ENCODE measurements at places on chromosomes 11 and 22.

- DNase-seq: peak; percentile 18
Measured at GRCh38 chr22:35834061-35834460, 116.4 kb downstream of the APOL5 start.

DNA sequence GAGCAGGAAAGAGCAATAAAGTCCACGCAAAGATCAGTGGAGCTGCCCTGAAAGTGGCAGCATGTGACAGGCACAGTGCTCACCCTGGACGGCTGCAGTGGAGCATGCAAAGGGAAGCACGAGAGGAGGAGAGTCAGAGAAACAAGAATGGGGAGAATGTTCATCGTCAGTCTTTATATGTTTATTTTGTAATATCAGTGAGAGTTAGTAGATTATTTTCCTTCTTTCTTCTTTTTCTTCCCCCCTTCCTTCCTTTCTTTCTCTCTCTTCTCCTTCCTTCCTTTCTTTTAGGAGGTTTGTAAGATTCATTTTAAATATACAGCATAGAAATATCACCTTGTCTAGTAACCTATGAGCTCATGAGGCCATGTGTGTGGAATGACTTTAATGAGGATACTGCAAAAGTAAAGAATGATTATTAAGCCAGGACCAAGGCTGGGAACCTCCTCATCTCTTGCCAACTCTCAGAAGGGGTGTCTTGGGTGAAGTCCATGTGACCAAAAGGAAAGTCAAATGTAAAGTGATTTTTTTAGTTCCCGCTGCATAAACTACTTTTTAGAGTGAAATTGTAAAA is 321.1 kb downstream of the AASDHPPT start:
- DNase-seq: no peak

- DNase-seq: no peak
Measured at GRCh38 chr11:69287968-69288882, 5.7 kb upstream of the MYEOV start.

DNA sequence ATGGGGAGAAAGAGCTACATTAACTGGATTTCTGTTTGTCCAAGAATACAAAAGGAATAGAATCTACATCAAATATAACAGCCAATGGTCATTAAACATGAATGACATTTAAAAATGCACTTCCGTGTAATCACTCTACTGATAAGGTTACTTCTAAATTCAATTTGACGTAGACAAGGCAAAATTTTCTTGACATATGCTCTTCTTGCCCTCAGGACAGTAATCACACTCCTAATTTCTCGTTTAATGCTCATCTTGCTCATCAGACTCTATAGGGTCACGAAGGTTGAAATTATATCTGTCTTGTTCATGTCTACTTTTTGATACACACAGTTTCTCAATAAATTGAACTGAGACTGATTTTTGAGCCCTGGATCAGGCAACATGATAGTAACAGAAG is 58.4 kb downstream of the NARS2 start:
- no peak for DNase-seq

DNA sequence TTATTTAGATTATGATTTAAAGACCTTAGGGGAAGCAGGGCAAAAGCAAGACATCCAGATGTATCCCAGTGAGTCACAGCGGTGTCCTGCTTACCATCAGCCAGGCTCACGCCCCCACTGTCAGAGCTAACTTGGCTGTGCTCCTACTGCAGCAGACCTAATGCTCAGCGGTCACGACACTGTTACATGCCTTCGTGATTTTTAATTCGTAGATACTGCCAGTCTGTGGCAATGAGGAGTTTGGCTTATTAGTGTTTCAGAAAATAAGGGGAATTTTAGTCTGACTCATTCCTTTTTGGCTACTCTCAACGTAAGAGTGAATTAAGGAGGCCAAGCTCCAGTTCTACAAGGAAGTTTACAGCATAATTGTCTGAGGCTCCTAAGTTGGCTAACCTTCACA is 22.7 kb downstream of the EFCAB6 start:
- no peak for DNase-seq

GRCh38 chr11:9905960-9906791 is 242.3 kb downstream of the SWAP70 start:
- DNase-seq: no peak

DNA sequence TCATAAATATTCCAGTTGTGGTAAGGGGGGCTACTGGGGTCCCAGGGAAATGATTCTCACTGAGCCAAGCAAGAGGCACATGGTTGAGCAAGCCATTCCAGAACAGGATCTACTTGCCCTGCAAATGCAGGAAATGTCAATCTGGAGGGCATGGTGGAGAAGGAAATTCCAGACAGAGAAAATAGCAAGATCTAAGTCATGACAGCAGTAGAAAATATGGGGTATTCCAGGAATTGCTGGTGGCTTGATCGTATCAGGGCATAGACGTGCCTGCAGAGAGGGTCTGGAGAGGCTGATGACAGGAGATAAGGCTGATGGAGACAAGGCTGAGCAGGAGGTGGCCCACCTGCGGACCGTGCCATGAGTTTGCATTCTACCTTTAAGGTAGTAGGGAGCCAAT is 566.3 kb upstream of the CADM1 start:
- DNase-seq: no peak

DNA sequence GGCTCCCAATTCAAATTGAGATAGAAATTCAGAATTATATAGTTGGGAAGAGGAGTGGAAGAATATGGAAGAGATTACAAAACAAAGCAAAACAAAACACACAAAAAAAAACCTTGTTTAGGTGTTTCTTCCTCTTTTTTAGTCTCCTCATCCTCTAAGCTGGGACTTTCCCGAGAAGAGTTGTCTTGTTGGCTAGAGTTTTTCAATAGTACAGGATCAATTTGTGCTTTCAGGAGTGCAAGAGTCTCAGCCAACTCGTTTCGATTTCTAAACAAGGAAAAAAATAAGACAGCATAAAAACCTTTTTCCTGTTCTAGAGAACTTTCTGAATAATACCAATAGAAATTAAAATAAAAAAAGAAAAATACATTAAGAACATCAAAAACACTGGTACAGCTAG is 87.8 kb upstream of the CLNS1A start:
- no peak for DNase-seq

GRCh38 chr11:5809122-5809519 is 397 bp downstream of the OR52N2 start:
- DNase-seq: peak; percentile 28

GRCh38 chr11:20097319-20098221 is 62.7 kb downstream of the DBX1 start:
- DNase-seq: no peak

DNA sequence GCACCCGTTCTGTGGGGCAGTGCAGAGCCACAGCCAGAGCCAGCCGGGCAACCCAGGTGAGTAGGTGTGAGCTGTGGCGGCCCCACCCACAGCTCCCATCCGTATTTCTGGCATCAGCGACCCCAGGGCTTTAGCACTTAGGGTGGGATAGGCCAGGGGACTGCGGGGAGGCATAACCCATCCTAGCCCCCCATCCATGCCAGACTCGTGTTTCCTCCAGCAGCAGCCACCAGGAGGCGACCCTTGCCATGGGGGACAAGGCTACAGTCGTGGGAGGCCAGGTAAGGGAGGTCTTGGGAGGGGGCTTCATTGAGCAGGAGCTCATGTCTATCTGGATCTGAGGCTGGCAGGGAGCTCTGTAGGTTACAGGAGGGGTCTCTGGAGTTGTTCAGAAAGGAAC is 873 bp downstream of the OTOG start:
- DNase-seq: no peak

GRCh38 chr22:29385748-29386147 is 2.6 kb downstream of the AP1B1 start:
- peak; percentile 51 for DNase-seq

- DNase-seq: peak; percentile 28
Measured at GRCh38 chr11:65427691-65428577, 5.3 kb downstream of the NEAT1 start.

DNA sequence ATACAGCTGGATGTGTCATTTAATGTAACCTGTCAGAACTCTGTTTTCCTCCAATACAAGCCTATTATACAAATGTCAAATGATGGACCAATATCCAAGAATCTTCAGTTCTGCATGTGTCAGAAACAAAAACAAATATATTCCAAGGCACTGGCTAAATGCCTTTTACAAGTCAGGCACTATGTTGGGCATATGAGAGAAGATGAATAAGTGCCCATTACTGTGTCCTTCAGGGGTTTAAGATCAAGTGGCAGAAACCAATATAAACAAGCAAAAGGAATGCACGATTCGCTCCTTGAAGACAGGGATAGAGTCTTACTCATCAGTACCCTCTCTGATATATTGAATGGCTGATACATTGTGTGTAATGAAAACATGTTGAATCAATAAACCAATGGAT is 254.4 kb downstream of the TTC28 start:
- DNase-seq: no peak

DNA sequence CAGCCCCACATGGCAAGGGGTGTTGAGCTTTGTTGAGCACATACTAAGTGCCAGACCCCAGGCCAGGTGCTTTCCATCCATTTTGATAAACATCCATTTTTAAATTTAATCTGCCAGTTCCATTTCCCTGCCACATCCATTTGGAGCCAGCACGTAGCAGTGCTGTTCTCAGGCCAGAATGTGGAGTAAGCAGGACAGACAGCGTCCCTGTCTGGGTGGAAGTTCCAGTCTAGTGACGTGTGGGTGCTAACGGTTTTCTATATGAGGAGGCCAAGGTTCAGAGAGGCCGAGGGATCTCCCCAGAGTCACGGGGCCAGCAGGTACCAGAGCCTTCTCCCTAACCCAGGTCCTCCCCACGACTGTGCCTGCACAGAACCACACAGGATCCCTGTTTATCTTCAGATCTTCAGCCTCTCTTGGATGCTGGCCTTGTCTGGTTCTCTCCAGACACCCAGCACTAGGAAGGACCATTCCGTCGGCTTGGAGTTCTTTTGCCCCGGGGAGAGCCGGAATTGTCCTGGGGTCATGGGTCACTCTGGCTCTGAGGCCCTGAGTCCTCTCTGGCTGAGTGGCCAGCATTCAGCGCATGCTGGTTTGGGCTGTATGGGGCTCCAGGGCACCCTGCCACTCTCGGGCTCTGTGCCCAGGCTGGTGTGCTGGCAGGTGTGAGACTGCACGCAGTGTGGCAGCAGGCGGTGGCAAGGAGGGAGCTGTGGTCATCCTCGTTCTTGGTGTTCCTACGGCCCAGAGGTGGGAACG is 63.6 kb upstream of the PPARA start:
- no peak for DNase-seq

- no peak for DNase-seq
Measured at GRCh38 chr11:79263001-79263400, 177.8 kb downstream of the TENM4 start.

- no peak for DNase-seq
Measured at GRCh38 chr11:118002010-118002540, 15.9 kb downstream of the IL10RA start.

- no peak for DNase-seq
Measured at GRCh38 chr11:122634501-122634900, 21.0 kb upstream of the UBASH3B start.

GRCh38 chr11:84384731-84385130 is 1098.6 kb upstream of the CCDC90B start:
- DNase-seq: peak; percentile 16

GRCh38 chr11:2139123-2139521 is at the start of gene IGF2:
Gene IGF2, minus strand, starts transcription at chr11:2139389. Its CDS starts 3,866 bp downstream, at chr11:2135523.
- no peak for DNase-seq

DNA sequence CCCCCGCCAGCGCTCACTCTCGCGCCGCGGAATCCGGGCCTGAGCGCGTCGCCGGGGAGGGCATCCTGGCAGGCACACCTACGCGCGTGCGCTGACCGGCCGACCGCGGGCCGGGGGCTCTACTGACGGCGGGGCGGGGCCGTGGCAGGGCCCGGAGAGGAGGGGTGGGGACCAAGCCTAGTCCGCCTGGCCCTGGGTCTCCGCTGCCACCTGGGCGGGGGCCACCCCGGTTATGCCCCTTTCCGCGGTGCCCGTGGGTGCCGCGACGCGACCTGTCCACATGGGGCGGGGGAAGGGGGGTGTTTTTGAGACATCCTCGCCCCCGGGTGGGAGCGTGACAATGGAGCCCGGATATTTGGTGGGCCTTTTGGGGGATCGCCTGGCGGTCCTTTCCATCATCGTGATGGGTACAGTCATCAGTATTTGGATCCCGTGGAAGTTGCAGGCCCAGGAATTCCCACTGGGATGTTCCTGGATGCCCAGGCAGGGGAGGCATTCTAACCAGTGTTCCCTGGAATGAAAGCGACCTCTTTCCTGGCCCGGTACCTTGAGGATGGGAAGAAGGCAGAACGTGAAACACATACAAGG is 2.2 kb downstream of the NCAM1 start:
- peak; percentile 49 for DNase-seq

DNA sequence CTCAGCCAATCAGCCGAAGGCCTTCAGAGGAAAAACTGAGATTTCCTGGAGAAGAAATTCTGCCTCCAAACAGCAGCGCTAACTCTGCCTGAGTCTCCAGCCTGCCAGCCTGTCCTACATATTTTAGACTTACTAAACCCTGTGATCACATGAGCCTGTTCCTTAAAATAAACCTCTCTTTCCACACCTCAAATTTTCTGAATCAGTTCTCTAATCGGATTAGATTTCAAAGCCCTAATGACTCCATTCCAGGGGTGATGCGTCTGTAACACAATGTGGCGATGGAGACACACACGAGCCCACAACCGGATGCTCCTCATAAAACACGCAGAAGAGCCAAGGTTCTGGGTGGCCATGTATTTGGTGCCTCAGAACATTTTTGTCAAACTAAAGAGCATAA is 1371.2 kb downstream of the BRD1 start:
- DNase-seq: no peak

DNA sequence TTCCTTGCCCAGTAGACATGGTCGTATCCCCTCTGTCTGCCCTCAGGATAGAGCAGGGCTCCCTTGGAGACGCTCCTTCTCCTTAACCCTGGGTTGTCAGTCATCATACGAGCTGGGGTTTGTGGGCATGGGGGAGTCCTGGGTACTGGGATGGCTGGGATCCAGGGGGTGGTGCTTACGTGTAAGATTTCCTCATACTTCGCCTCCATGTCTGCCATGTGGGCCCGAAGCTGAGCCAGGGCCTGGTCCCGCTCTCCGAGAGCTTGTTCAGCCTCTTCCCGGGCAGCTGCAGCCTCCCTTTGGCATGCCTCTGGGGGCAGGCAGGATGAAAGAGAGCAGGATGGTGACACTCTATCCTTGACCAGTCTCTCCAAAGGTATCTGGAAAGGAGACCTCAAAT is 5.3 kb downstream of the NHERF4 start:
- DNase-seq: no peak

DNA sequence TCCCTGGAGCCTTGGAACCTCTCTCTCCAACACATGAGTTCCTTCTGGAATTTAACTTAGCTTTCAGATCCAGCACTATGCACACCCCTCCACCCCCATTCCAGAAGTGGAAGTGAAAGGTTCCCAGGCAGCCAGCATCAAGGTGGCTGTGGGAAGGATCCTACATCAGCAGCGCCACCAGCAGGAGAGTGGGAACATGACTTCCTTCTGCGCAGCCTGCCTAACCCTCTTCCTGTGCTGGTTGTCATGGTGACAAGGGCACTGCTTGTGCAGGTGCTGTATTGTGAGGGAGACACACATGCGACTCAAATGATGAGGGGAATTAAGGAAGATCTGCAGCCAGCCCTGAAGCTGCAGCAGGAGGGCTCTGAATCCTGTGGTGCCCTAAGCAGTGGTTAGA is 904.5 kb upstream of the API5 start:
- DNase-seq: no peak

Data from AML-193 (cell line).